A172 (cell line): ENCODE measurements at places on chromosomes 4 and X.

GRCh38 chr4:89519771-89520320, 212.2 kb upstream of the GPRIN3 start:
- DNase-seq, result no peak

DNA sequence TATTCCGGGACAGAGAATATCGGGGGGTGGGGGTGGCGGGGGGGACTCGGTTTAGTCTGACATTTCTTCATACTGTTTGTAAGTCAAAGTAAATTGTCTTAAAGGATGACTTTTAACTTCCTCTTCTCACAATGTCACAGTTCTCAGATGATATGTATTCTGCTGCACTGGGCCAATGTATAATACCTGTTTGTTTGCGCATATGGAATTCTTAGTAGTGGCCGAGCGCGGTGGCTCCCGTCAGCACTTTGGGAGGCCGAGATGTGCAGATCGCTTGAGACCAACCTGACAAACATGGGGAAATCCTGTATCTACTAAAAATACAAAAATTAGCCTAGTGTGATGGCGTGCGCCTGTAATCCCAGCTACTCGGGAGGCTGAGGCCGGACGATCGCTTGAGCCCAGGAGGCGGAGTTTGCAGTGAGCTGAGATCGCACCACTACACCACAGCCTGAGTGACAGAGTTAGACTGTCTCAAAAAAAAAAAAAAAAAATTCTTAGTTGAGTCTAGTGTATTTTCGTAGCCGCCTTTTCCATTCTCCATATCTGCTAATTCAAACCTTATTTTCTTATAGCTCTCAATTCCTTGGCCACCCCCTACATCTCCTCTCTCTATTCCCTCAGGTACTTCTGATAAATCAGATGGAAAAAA, 851 bp downstream of the POLR2B start:
- DNase-seq, result no peak

- DNase-seq, result no peak
Measured at GRCh38 chr4:153927451-153927850, 138.6 kb upstream of the SFRP2 start.

- DNase-seq, result no peak
Measured at GRCh38 chr4:33437406-33437805, 2717.2 kb downstream of the PCDH7 start.

DNA sequence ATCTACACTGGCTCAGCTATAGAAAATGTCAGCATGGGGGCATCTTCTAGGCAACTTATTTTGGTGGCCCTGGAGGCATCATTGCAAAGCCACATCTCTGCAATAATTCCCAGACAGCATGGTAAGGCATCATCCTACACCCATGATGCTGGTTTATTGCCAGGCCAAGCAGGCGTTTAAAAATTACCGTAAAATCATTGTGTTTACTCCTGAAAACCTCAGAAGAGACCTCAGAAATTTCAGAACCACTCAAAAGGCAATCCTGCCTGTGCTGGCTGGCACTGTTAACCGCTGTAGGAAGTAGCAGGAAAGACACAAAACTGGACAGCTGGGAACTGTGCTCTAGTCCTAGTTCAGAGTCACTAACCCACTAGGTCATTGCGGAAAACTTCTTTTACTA, 63.2 kb downstream of the MID1 start:
- DNase-seq, result no peak

DNA sequence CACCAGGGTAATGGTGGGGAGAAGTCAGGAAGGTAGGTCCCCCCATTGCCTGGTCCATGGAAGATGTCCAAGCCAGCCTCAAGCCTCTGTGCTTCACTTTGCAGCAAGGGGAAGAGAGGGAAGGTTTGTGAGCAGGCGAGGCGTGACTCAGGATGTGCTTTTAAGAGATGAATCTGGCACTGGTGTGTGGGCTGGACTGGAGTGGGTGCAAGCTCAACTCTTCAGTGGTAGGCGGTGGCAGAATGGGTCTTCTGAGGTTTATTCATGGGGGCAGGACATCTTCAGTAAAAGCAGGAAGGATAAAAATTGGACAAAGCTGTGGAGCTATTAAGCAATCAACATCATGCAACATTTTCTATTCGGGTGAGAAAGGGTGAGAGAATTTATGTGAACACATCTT, 19.4 kb downstream of the GPM6B start:
- DNase-seq, result no peak

GRCh38 chr4:66219401-66219800, 549.1 kb upstream of the EPHA5 start:
- DNase-seq, result no peak

- no peak for DNase-seq
Measured at GRCh38 chrX:13863324-13863723, 46.4 kb upstream of the GPM6B start.

GRCh38 chr4:9999956-10000561, 21.2 kb downstream of the SLC2A9 start:
- peak; percentile 31 for DNase-seq

GRCh38 chrX:35104626-35105025, 162.0 kb downstream of the FAM47B start:
- DNase-seq, result no peak

DNA sequence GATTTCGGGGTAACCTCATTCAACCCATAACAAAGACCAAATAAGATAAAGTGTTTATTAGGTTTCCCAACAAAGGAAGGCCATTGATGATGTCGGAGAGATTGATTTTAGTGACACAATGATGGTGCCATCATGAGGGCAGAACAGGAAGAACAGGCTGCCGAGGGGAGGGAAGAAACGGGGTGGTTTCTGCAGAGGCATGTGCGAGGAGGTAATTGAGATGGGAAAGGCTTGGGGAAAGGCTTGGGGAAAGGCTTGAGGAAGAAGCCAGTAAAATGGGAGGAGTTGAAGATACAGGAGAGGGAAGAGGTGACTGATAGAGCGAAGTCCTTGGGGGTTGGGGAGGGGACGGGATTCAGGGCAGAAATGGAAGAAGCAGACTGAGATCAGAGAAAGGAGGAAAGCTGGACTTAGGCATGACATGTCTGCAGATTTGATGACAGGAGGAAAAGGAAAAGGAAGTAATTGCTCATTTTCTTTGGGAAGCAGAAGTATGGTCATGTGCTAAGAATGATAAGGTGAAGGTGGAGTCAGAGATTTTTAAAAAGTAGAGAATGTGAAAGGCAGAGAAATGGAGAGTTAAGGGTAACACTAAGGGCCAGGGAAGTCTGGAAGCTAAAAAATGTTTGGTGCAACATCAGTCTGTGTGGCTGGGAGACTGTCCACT, 6.0 kb downstream of the HPSE start:
- DNase-seq, result no peak

GRCh38 chrX:105837232-105837631, 14.9 kb downstream of the NRK start:
- no peak for DNase-seq

GRCh38 chr4:21191317-21191716, 491.1 kb downstream of the PACRGL start:
- no peak for DNase-seq

GRCh38 chrX:132442691-132443090, 46.1 kb downstream of the MBNL3 start:
- DNase-seq, result no peak

GRCh38 chr4:78057135-78057599, at the start of gene FRAS1:
FRAS1 (plus strand) TSS chr4:78057323; CDS start chr4:78058010, 687 bp downstream.
- no peak for DNase-seq

GRCh38 chr4:87851953-87852352, 19.2 kb downstream of the MEPE start:
- DNase-seq, result no peak

GRCh38 chr4:147831551-147832171, 99.8 kb downstream of the ARHGAP10 start:
- peak; percentile 83 for DNase-seq

GRCh38 chr4:5751666-5752375, 40.8 kb downstream of the EVC start:
- no peak for DNase-seq

GRCh38 chr4:88391703-88392102, 13.1 kb downstream of the HERC6 start:
- DNase-seq, result no peak

- peak; percentile 18 for DNase-seq
Measured at GRCh38 chrX:19758539-19758938, 128.9 kb downstream of the SH3KBP1 start.

- peak; percentile 35 for DNase-seq
Measured at GRCh38 chr4:121139533-121140222, 24.4 kb downstream of the TNIP3 start.

- DNase-seq, result no peak
Measured at GRCh38 chr4:76697129-76697803, 200.7 kb downstream of the SOWAHB start.

DNA sequence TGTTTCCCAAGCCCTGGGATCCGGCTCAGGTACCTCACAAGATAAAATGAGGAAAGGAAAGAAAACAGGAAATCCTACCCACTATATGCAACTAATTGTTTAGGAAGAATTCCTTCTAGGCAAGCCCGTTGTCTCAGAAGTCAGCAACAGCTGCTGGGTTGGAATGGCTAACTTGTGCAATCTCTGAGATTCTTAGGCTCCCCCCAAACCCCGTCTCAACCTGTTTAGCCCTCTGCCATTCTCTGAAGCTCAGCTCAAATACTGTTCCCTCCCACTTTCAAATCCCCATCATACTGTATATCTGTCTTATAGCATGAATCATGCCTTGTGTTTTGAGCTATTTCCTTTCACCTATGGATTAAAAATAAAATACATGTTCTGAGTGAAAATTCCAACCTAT, 28.9 kb downstream of the STARD8 start:
- DNase-seq, result no peak

GRCh38 chr4:185685804-185686203, 126.2 kb downstream of the SORBS2 start:
- DNase-seq, result no peak

DNA sequence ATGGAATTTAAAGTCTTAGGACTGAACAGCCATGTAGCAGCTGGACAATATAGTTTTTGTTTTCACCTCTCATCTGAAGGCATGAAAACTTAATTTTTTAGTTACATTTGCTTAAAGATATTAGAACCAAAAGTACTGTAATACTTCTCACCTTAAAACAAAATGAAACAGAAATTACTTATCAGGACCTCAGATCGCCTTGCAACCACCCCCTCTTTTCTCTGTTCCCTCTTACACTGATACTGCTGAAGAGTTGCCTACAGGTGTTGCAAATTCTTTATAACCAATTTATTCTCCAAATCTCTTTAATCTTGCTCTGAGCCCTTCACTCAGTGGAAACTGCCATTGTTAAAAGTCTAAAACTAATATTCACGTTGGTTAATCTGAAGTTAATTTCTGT, 145.0 kb downstream of the SPCS3 start:
- no peak for DNase-seq

DNA sequence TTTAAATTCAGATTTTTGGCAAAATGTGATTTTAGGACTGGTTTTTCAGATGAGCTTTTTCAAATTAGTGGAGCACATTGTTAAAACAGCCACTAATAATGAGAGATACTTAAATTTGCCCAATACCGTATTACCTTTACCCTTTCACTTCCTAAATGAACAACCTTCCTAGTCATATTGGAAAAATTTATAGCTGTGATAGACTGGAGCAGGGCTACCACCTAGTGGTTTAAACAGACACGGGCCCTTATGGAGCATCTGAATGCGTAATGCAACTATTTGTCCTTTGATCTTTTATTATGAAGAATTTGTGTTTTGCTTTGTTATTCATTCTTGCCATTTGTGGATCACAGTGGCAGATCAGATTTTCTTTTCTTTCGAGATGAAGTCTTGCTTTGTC, 72.7 kb downstream of the KDM6A start:
- no peak for DNase-seq

DNA sequence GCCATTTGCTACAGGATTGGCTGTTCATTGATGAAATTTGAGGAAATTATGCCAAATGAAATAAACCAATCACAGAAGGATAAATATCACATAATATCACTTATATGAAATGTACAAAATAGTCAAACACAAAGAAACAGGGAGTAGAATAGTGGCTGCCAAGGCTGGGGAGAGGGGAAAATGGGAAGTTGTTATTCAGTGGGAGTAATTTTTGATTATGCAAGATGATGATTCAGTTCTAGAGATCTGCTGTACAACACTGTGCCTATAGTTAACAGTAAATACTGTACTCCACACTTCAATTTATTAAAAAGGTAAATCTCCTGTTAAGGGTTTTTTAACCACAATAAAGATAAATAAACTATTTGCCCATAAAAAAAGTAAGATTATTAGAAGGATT, 101.1 kb downstream of the TMA16 start:
- no peak for DNase-seq
